NCI-H460 (cell line): ENCODE measurements at places on chromosomes 3 and 15.
A peak's percentile ranks its signal among the peaks of the same experiment; 100 is the strongest.

- DNase-seq, result no peak
These were observed 508.6 kb upstream of the IL12A start for GRCh38 chr3:159480046-159480445.

DNA sequence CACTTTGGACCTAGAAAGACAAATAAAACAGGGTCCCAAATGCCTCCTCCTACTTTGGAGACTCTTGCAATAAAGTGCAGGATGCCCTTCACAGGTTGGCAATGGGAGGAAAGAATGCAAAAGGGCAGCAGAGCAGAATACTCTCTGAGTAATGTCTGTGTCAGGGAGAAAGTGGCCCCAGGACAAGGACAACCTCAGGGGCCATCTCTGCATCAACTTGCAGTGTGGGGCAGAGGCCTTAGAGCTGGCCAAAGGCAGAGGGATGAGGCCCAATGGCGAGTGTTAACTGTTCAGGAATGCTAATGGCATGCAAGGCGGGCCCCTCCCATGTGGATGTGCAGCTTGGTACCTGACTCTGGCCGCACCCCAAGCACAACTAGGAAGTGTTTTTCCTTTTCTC lies 8.4 kb downstream of the UPK1B start:
- DNase-seq, result no peak

- DNase-seq, result no peak
These were observed 240.4 kb upstream of the BHLHE40 start for GRCh38 chr3:4738737-4739274.

DNA sequence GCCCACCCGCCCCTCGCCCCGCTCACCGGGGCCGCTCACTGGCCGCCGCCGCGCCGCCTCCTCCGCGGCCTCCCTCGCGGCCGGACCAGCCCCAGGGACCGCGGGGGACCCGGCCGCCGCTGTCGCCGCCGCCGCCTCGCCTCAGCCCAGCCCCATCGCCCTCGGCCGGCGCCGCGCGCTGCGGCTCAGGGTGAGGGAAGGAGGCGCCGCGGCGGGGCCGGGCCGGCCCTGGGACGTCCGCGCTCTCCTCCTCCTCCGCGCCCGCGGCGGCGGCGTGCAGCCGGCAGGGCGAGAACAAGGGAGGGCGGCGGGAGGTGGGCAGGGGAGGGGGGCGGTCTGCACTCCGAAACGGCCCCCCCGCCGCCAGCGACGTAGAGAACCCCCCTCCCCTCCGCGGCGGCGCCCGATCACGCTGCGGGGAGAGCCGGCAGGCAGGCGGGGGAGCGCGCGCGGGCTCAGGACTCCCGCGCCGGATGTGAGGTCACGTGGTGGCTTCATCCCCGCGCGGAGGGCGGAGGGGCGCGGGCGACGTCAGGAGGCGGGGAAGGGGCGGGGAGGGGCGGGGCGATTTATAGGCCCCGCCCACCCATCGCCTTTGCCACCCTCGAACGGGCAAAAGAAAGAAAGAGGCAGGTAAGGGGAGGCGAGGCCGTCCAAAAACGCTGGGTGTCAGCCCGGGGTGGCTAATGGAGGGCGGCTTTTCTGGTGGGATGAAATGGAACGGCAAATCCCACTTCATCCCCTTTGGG lies at the start of gene ATP13A3:
TSS of gene ATP13A3 (minus strand) at position 463 of the 749 bp plus-strand sequence. CDS start 24,812 bp downstream, outside the sequence.
- DNase-seq, result peak; percentile 76

DNA sequence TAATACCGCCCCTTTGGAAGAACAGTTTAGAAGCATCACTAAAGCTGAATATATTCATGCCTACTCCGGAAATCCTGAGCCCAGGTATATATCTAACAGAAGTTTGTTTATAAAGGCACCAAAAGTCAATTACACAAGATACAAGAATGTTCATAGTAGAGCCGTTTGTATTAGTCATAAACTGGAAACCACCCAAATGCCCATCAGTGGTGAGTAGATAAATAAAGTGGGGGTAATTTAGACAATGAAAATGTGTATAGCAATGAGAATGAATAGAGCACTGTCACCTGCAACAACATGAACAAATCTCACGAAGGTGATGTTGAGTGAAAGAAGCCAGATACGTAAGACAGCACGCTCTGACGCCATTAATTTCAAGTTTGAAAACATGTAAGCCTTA lies 68.3 kb upstream of the GLCE start:
- DNase-seq, result peak; percentile 89

GRCh38 chr3:149494022-149494758 lies 19.7 kb downstream of the TM4SF4 start:
- DNase-seq, result peak; percentile 61

DNA sequence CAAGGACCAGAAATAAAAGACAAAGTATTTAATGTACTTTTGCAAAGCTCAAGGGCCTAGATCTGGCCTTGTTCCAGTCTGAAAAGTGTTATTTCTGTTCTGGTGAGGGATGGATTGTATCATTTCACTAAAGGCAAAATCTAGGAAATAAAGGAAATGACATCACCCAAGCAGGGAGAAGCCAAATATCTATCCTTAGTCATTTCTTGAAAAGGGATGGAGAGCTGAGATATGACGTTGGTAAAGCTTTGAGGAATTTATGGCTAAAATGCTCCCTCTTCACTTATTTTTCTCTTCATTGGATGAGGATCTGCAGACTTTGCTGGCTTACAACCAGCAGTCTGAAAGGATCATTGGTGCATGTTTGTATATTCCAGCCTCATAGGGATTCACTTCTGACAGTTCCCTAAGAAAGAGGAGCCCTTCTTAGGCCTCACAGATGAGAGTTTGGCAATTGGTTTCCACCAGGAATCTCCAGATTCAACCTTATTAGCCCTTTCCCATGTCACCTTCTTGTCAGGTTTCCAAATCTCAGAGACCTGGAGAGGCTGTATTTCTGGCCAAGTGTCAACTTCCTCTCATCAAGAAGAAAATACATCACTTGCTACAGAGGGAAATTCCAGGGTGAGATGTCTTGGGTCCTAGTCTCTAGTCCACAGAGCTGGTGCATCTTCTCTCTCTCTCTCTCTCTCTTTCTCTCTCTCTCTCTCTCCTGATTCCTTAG lies 93.7 kb upstream of the BOC start:
- no peak for DNase-seq

DNA sequence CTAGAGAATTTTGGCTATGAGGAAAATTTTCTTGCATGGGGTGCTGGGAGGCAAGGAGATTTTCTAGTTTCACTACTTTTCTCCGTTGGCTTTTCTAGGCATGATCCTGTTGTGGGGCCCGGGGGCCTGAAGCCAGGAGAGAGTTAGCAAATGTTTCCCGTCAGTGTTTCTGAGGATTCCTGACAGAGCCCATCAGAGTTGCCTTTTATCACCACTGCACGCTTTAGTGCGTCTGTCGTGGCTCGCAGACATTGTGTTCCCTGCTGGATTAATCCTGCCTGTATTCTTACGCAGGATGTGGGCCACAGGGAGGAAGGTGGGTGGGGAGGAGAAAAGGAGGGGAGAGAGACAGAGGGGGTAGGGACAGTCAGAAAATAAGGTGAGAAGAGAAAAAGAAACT lies 18.1 kb upstream of the BOC start:
- DNase-seq, result no peak

GRCh38 chr15:89075101-89075640 lies 13.1 kb upstream of the ABHD2 start:
- no peak for DNase-seq
